ENCODE measurements at places on chromosomes 7 and 10.

DNA sequence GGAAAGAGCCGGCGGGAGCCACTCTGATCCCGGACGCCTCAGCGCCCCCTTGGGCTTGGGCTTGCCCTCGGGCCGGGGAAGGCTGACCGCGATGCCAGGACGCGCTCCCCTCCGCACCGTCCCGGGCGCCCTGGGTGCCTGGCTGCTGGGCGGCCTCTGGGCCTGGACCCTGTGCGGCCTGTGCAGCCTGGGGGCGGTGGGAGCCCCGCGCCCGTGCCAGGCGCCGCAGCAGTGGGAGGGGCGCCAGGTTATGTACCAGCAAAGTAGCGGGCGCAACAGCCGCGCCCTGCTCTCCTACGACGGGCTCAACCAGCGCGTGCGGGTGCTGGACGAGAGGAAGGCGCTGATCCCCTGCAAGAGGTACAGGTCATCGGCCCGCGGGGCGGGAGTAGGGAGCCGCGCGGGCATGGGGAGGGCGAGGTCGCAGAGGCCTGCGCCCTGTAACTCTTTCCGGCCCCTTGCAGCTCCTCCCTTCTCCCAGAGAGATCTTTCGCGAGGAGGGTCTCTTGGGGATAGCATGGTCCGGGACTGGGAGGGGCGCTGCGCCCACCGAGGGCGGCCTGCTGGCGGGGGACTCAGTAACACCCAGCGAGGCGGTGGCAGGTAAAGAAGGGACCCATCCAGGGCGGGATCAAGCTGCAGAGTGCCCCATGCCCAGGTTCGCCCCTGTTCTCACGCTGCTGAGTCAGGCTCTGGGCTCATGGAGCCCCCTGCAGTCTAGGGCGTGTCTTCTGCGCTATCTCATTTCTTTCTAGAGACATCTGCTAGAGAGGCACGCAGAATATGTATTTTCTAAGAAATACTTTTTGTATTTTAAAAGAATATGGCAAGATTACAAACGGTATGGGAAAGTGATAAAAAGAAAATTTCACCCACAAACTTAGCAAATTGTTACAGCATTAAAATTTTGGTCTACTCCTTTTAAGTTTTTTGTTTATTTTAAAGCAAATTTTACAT lies 687 bp downstream of the EPDR1 start:
- peak; percentile 39 for DNase-seq

GRCh38 chr7:930975-931758 lies 23.3 kb downstream of the ADAP1 start:
- DNase-seq, result no peak

DNA sequence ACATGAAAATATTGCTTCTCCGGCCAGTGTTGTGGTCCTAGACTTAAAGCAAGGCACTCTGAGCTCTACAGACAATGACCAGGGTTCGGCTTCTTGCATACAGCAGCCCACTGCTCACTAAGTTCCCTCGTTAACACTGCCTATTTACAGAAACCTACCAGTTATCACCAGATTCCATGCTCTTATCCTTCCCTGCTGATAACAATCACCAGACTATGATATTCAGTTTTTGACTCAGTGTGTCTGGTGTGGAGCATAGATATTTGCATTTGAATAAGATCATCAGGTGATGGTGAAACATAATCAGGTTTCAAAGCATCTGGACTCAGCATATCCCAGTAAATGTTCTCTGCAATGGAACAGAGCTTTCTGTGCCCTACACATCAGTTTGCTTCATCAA lies 182.3 kb downstream of the SNX13 start:
- no peak for DNase-seq

GRCh38 chr7:15218261-15218660 lies 315.7 kb upstream of the DGKB start:
- no peak for DNase-seq

GRCh38 chr10:59006511-59007306 lies 169.7 kb upstream of the PHYHIPL start:
- no peak for DNase-seq

- DNase-seq, result no peak
Observed at GRCh38 chr7:124881981-124882380, 47.6 kb downstream of the POT1 start.

DNA sequence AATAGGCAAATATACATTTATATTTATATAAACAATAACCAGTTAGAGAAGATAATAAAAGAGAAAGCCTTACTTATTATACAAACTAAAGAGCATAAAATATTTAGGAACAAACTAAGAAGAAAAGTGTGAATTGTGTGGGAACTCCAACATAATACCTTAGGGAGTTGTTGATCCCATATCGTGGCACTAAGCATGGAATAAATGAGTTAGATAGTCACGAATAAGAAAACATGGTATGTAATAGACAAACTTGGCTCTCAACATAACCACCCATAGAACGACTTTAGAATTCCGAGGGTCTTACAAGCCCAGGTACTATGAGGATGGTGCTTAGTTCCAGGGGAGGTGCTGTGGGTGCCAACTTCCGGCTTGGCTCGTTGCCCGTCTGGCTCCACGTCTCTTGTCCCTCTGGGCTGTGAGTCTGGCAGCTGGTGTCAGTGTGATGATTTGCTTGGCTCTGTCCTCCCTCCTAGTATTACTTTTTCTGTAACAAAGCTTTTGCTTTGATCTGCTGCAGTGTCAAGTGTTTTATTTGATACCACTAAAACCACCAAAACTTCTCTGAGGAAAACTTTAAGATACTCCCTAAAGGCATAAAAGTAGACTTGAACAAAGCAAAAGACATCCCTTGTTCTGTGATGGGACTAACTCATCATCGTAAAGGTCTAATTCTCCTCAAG lies 9.5 kb upstream of the RBM20 start:
- DNase-seq, result no peak

- no peak for DNase-seq
Observed at GRCh38 chr10:63106111-63106755, 26.9 kb upstream of the NRBF2 start.

GRCh38 chr10:18005445-18005780 lies 53.7 kb downstream of the SLC39A12 start:
- no peak for DNase-seq

DNA sequence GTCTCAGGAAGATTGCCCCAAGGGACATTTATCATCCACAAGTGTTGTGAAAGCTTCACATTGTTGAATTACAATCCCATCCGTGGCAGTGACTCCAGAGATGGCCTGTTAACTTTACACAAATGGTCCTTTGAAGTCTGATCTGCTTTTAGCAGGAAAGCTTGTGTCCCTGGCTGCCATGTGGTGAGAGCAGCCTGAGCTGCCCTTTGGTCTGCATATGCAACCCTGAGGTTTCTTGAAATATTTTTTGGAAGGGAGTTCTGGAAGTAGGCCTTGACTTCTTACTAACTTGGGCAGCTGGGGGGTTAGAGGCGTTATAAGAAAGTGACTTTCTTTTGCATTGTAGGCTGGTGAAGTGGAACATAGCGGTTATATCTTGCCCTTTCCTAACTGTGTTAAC lies 41.3 kb upstream of the FAM180A start:
- no peak for DNase-seq

GRCh38 chr10:119217991-119218490 lies 10.7 kb downstream of the GRK5 start:
- no peak for DNase-seq

DNA sequence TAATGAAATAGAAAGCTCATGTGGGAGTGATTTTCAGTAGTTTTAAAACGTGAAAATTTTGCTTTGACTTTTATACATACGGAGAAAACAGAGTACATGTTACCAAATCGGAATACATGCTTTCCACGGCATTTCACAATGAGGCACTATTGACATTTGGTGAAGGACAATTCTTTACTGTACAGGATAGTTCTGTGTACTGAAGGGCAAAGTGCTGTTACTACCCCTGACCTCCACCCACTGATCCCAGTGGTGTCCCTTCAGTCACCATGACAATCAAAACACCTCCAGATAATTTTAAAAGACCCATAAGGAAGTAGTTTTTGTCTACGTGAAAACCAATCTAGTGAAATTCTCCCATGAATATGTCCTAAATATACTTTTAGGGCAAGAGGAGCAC lies 33.1 kb upstream of the ANK3 start:
- DNase-seq, result no peak

DNA sequence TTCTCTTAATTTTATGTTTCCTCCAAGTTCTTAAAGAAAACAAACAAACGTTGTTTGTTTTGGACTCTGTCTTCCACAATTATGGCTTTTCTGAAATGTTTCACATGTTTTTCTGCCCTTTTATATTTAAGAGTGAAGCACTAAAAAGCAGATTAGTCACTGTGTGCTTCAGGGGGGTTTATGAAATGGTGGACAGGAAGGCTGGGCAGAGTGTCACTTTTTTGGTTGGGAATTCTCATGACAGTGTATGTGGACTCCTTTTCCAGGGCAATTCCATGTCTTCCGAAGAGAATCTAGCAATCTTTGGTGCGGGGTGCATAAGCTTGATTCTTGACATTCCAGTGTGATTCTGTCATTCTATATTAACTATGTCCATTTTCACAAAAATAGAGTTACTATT lies 669.4 kb downstream of the PARD3 start:
- no peak for DNase-seq

GRCh38 chr7:151432658-151433521 lies 7.1 kb downstream of the CRYGN start:
- DNase-seq, result peak; percentile 68

GRCh38 chr7:56007891-56008290 lies 43.4 kb downstream of the PSPH start:
- no peak for DNase-seq

- no peak for DNase-seq
Observed at GRCh38 chr7:27071622-27072390, 24.0 kb downstream of the HOXA1 start.

GRCh38 chr10:78578929-78579328 lies 489.8 kb upstream of the ZMIZ1 start:
- peak; percentile 80 for DNase-seq

DNA sequence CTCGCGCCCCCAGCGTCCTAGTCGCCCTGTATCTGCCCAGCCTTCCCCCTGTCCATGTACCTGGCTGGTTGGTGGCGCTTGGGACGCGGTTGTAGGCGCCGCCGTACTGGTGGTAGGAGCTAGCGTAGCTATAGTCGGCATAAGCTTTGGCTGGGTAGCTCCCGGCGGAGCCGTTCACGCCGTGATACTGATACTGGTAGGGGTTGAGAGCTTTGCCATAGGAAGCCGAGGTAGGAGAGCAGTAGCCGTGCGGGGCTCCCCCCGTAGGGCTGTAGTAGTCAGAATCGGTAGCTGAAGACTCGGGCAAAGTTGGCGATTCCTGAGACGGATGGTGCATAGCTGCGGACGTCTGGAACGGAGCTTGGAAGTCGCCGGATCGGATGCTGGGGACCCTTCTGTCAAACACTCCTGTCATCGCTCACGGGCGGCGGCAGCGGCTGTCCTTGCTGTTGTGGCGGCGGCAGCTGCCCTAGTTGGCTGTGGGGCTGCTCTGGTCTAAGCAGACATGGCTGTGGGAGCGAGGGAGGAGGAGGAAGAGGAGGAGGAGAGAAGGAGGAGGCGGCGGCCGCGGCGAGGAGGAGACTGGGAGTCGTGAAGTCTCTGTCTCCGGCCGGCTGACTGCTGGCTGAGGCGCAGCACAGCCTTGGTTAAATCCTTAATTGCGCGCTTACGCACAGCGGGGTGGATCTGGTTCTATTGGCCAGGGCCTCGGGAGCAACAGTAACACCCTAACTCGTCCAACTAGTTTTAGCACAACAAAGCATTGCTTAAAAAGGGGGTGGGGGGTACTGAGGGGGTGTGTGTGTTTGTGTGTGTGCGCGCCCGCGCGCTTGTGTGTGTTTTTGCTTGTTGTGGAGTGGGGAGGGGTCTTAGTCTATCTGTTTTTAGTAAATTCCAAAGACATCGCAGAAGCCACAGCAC lies at the start of gene DLX5:
Gene DLX5 (minus strand): TSS at position 623 of the 921 bp plus-strand sequence. CDS start 208 bp downstream, at position 415.
- DNase-seq, result peak; percentile 47

- DNase-seq, result no peak
Observed at GRCh38 chr10:96858038-96858705, 26.1 kb downstream of the LCOR start.

- DNase-seq, result no peak
Observed at GRCh38 chr7:151313857-151314256, 27.8 kb upstream of the NUB1 start.

DNA sequence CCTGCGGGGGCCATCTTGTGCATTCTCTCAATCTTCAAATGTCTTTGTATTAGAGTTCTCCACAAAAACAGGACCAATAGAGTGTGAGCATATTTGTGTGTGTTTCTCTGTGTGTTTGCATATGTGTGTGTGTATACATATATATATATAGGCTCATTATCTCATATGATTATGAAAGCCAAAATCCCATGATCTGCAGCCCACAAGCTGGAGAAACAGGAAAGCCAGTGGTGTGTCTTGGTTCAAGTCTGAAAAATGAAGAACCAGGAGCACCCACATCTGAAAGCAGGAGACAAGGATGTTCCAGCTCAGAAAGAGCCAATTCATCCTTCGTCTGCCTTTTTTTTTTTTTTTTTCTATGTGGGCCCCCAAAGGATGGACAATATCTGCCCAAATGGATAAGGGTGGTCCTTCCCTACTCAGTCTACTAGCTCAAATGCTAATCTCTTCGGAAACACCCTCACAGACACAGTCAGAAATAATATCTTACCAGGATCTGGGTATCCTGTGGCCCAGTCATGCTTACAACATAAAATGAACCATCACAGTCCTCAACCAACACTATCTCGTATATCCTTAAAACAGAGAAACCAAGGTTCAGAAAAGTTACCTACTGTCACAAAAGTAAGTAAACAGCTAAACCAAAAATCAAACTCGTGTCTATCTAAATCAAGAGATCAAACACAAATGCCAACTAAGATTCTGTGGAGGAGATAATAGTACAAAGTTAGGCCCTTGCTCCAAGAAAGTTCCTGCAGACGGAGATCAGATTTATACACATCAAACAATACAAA lies 141.9 kb downstream of the JMJD1C start:
- no peak for DNase-seq

- no peak for DNase-seq
Observed at GRCh38 chr10:20959242-20959641, 62.1 kb upstream of the NEBL start.

DNA sequence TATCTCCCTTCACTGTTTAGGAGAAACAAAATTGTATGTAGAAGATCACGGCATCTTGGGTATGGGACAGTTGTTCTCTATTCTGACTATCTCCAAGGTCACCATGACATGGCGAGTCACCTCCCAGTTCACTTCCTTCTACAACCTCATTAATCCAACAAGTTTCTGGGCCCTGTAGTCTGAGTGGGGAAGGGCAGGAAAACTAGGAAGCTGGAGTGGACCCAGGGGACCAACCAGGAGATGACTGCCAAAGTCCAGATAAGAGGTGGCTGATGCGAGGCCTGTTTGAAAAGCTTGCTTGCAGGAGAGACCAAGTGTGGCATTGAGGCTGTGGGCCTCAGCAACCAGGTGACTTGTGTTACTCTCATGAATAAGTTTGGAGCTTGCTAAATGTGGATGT lies 584.9 kb downstream of the TNS3 start:
- no peak for DNase-seq

DNA sequence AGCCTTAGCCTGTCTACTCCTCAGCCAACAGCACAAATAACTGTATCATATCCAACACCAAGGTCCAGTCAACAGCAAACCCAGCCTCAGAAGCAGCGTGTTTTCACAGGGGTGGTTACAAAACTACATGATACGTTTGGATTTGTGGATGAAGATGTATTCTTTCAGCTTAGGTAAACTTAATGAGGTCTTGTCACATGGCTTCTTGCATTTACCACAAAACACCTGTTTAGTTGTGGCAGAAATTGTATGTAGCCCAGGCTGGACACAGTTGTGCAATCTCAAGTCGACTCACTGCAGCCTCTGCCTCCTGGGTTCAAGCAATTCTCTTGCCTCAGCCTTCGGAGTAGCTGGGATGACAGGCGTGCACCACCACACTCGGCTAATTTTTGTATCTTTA lies 21.4 kb downstream of the CCAR1 start:
- no peak for DNase-seq

GRCh38 chr10:120262857-120263547 lies 194.0 kb upstream of the PLPP4 start:
- DNase-seq, result no peak

Measured in stimulated activated CD4-positive, alpha-beta T cell treated with anti-CD3 and anti-CD28 coated beads, Interleukin-15, amount 100 ng/mL, for 24 hours (primary cell).